ENCODE measurements at places on chromosomes 7 and 10. TPM values are rescaled to one million over a fixed set of nuclear protein-coding genes. Genes with fewer than 3 reads are reported as not detected.

DNA sequence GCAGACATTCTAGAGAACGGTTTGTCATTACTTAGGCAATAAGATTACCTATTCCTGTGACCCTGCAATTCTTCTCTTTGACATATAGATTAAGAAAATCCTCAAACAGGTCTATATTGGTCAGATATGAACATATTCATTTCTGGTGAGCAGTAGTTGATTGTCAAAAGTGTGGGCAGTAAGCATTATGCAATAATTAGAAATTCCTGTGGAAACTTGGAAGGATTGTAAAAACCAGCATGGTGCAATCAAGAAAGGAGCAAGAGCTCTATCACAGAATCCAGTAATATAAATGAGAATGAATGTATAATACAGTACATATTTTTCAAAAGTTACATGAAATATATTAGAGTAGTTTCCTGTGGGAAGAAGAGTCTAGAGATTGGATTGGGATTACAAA is 406.5 kb downstream of the SUGCT start:
- no peak for DNase-seq

DNA sequence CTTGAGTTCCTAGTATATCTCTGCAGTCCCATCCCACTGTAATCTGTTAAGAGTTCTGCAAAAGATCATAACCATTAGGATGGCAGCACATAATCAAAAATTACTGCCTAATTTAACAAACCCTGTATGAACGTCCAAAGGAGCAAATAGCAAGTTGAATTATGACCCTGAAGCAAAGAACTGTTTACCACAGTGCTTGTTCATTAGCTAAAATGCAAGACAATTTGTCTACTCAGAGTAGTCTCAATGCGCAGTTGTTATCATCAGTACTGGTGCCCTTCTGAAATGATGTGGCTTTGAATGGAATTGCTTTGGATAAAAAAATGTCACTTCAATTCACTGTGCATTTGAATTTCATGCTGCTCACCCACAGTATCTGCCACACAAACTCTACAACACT is 817.0 kb downstream of the SORCS1 start:
- DNase-seq: no peak

GRCh38 chr10:28880683-28880950 is 203.3 kb downstream of the BAMBI start:
- no peak for DNase-seq

GRCh38 chr10:122307669-122308416 is 36.7 kb downstream of the BTBD16 start:
- no peak for DNase-seq

KAZALD1 gene
- total RNA-seq: not detected

CDC14C gene
- not detected for total RNA-seq

NRP1 gene
- 0.11 TPM for total RNA-seq

TRDMT1 gene
- 11.6 TPM for total RNA-seq

MRLN gene
- not detected for total RNA-seq

LIMK1 gene
- 37.6 TPM for total RNA-seq

SEC61G gene
- total RNA-seq: 123 TPM

JAKMIP3 gene
- 0.08 TPM for total RNA-seq

GJD4 gene
- not detected for total RNA-seq
